ENCODE measurements at places on chromosomes 1 and 21. TPM values are rescaled to one million over a fixed set of nuclear protein-coding genes. Genes with fewer than 3 reads are reported as not detected.

- DNase-seq: no peak
These were observed 2.3 kb downstream of the RGS16 start for GRCh38 chr1:182601913-182602312.

DNA sequence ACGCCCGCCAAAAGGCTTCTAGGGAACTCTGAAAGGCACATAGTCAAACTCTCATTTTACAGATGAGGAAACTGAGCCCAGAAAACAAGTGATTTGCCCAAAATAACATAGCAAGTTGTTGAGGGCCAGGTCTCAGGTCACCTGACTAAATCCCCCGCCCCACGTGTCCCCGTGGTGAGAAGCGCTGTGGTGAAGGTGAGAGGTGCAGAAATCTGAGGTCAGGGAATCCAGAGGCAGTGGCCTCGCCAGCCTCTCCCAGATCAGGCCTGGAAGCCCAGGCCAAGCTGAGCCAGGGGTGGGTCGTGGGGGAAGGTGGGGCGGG lies 5.1 kb downstream of the HDGF start:
- no peak for DNase-seq

Gene KCNK1
- not detected for total RNA-seq

Gene RASSF5
- total RNA-seq: 0.11 TPM

DNA sequence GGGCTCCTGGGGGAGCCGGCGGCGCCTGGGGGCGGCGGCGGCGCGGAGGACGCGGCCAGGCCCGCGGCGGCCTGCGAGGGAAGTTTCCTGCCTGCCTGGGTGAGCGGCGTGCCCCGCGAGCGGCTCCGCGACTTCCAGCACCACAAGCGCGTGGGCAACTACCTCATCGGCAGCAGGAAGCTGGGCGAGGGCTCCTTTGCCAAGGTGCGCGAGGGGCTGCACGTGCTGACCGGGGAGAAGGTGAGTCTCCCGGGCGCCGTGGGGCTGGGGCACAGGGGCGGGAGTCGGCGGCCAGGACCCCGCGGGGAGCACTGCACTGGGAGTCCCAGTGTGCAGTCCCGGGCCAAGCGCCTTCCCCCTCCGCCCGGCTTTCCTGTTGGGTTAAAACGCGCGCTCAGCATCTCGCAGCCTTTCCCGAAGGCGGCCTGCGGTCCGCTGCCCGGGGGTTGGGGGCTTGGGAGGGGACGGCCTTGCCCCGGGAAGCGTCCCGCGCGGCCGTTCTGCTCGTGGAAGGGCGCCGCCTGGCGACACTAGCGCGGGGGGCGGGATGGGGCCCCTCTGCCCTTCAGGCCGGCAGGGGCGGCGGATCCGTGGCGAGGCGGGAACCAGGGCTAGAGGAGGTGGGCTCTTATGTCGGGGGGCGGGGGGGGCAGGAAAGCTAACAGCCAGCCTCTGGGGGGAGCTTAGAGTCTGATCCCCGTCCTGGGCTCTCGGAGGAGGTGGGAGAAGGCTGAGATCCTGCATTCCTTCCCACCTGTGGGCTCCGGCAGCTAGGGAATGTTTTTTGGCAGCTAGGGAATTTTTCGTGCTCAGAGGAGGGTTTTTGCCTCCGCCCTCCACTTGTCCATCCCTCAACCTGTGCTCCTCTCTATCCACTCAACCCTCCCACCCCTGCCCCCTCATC lies 1.1 kb downstream of the HUNK start:
- no peak for DNase-seq

DNA sequence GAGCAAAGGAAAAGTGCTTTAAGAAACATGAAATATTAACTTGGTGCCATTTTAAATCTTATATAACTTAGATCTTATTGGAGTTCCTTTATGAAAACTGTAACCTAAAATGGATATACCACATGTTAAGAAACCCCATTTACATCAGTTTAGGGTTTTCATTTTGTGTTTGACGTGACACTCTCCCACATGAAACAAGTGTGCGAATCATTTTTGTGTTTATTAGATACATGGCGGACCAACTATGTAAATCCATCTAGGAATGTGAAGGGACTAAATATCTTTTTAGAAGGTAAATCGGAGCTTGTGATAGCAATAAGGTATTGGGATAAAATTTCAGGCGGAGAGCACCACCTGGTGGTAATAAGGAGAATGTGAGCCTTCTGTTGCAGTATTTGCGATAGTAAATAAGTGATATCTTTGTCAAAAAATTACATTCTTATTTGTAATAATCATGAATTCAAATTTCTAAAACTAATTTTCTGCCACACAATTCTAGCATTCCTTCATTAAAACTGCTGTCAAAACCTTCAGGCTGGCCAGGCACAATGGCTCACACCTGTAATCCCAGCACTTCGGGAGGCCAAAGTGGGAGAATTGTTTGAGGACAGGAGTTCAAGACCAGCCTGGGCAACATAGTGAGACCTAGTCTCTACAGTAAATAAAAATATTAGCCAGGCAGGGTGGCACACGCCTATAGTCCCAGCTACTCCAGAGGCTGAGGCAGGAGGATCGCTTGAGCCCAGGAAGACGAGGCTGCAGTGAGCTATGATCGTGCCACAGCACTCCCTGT lies 31.3 kb downstream of the SMAP2 start:
- peak; percentile 59 for DNase-seq

Gene EPHA2
- total RNA-seq: 18.1 TPM

- DNase-seq: no peak
These were observed 26.1 kb downstream of the NENF start for GRCh38 chr1:212458817-212459216.

GRCh38 chr1:47701741-47702515 lies 264.1 kb downstream of the FOXD2 start:
- DNase-seq: no peak

Gene GJA8
- total RNA-seq: not detected

GRCh38 chr1:160620942-160621632 lies 25.8 kb downstream of the SLAMF1 start:
- DNase-seq: no peak

Gene S100A12
- total RNA-seq: not detected

GRCh38 chr1:183910845-183911244 lies 105.9 kb downstream of the RGL1 start:
- DNase-seq: no peak

DNA sequence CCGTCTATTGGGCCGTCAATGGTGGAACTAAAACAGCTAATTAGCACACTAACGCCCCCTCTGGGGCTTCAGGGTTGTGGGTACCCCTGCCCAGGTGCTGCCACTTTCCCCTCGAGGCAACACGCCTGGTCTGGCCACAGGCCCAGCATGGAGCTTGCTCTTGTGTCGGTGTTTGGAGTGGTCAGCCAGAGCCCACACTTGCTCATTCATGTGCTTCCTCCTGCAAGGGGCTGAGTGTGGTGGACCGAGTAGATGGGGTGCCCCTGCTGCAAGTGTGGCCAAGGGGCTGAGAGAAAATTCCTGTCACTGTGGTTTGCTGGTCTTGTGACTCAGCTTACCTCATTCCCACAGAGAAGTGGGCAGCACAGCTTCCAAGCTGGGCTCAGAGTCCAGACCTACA lies 25.7 kb downstream of the HTR6 start:
- DNase-seq: no peak

- peak; percentile 75 for DNase-seq
These were observed 139.9 kb downstream of the CLIC6 start for GRCh38 chr21:34808569-34809204.
